ENCODE measurements at places on chromosomes 16 and 17.

- no peak for DNase-seq
Measured at GRCh38 chr17:57918017-57918895, 37.0 kb downstream of the CUEDC1 start.

- DNase-seq = peak; percentile 97
Measured at GRCh38 chr16:75566040-75566757, at the start of gene GABARAPL2. TSS of gene GABARAPL2 (plus strand) at chr16:75566379. CDS start at chr16:75566487, 108 bp downstream.

- DNase-seq = no peak
Measured at GRCh38 chr16:4661661-4662060, 31.7 kb upstream of the NUDT16L1 start.

DNA sequence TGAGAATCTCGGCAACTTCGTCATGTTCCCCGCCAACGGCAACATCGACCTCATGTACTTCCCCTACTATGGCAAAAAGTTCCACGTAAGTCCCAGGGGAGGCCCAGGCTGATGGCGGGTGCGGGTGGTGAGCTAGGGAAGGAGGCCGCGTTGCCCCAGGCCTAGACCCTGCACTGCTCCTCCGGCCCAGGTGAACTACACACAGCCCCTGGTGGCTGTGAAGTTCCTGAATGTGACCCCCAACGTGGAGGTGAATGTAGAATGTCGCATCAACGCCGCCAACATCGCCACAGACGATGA, 4.8 kb downstream of the ATP1B2 start:
- DNase-seq = no peak

GRCh38 chr16:85774811-85775210, 23.9 kb upstream of the C16orf74 start:
- no peak for DNase-seq

- DNase-seq = no peak
Measured at GRCh38 chr17:46167826-46168569, 25.2 kb downstream of the KANSL1 start.

DNA sequence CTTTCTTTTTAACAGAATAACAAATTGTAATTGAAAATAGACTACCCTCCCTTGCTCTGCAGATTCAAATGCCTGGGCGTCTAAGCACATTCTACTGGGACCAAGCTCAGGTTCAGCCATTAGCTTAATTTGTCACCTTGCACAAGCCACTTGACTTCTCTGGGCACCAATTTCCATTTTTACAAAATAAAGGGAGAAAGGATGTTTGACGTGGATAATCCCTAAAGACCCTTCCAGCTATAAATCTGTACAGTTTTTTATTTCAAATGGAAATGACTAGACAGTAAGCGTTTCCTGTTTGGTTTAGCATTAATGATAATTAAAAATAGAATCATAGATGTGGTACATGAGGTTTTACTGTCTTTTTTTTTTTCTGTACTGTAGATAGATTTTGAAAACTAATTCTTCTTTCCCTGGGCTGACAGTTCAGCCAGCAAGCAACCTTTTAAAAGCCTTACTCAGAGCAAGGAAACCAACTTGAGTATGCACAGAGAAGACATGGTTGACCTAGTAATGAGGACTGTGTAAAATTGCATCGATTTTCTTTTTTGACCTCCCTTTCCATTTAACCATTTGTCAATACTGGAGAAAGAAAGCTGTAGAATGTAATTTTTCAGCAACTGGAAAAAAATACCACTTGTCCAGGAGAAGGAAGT, 1329.5 kb upstream of the CDH8 start:
- DNase-seq = no peak

- DNase-seq = no peak
Measured at GRCh38 chr16:31710134-31710533, 163.5 kb upstream of the ZNF267 start.

DNA sequence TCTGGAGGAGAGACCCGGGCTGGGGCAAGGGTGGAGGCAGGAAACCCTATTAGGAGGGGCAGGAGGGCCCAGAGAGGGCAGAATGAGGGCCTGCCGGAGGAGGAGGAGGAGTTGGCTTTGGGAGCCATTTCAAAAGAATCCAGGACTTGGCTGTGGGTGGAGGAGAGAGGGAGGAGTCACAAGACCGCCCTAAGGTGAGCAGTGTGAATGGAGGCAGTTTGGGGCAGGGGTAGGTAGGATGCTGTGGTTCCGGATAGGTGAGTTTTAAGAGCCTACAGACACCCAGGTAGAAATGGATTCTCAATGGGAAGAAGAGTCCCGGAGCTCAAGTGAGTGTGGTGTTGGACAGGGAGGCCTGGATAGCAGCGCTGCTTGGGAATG, 80.3 kb downstream of the ARHGAP23 start:
- DNase-seq = no peak

DNA sequence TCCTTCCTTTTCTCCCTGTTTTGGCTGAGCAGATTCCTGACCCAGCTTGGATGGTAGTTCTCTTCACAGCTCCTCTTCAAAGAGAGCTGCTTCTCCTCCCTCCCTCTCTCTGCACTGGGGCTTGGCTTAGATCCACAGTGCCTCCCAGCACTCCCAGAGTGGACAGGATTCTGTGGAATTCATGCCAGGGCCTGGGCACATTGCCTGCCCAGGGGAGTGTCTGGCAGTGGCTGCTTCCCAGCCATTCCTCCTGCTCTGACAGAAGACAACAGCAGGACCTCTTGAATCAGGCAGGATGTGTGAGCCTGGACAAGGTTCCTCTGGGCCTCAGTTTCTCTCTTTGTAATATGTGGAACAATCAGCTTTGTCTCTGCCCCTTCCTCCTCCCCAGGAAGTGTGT, 4.5 kb upstream of the MMP28 start:
- DNase-seq = peak; percentile 42

GRCh38 chr17:66698270-66698669, 136.6 kb upstream of the CACNG5 start:
- DNase-seq = no peak

DNA sequence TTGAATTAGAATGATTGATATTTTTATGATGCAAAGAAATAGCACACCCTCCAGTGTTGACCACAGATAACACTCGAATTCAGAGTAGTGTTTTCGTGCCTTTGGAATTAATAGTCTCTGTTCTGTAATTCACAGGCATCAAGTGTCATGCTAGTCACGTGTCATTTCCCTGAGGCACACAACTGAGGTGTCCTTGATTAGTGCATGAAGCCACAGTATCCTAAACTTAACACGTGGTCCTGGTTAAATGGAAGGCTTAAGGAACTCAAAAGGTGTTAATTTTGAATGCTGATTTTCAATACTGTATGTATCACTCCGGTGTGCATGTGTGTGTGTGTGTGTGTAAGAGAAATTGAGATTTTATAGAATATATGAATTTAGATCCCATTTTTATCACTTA, 625.6 kb downstream of the TMEM114 start:
- DNase-seq = no peak

DNA sequence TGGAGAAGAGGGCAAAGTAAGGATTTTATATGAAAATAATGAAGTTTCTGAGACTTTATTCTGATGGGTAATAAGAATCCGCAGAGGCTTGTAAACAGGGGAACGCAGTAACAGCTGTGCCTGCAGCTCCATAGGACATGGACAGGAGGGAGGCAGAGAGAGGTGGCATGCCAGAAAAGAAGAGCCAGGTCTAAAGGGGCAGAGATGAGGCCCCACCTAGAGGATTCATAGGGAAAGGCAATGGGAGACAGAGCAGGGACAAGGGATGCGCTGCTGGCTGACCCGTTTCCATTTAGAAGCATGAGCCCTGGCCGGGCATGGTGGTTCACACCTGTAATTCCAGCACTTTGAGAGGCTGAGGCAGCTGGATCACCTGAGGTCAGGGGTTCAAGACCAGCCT, 340.3 kb upstream of the CDH5 start:
- no peak for DNase-seq

GRCh38 chr16:58306327-58306726, 11.5 kb upstream of the PRSS54 start:
- peak; percentile 72 for DNase-seq

DNA sequence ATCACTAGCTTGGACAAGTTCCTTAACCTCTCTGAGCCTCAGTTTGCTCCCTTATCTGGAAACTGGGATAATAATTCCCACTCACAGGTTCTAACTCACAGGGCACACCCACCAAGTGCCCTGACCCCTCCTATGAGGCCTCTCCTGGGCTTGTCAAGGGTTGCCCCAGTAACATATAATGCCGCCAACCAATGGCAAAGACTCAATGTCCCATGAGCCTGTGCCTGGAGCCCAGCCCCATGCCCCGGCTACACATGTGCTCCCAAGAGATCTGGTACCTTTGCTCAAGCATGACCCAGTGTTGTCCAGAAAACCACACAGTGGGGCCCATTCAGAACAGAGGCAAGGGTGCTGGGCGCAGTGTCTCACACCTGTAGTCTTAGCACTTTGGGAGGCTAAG, 8.5 kb upstream of the FBXL19 start:
- no peak for DNase-seq

- DNase-seq = peak; percentile 78
Measured at GRCh38 chr17:29292071-29292991, 1.6 kb downstream of the NUFIP2 start.

GRCh38 chr17:2897605-2898004, 101.4 kb downstream of the RAP1GAP2 start:
- no peak for DNase-seq

GRCh38 chr17:31588034-31588433, 196.6 kb downstream of the RAB11FIP4 start:
- no peak for DNase-seq

- peak; percentile 69 for DNase-seq
Measured at GRCh38 chr17:73644145-73645049, at the start of gene SDK2. TSS of gene SDK2 (minus strand) at chr17:73644445. CDS start at chr17:73644088, 357 bp downstream.

DNA sequence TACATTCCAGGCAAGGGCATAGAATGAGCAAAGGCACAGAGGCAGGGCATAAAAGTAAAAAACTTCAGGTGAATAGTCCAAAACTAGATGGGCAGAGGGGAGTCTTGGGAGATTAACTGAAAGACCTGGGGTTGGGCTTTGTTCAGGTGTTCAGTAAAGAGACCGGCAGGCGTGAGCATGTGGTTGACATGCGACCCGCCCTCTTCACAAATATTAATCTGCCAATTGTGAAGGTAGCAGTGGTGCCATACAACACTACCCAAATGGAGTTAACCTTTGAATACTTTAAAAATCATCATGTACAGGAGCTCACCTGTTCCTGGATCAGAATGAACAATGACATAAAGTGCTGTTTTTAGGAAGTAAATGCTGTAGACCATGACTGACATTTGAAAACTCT, 225.5 kb downstream of the LGALS9B start:
- DNase-seq = no peak

- peak; percentile 76 for DNase-seq
Measured at GRCh38 chr16:68236137-68236825, 354 bp upstream of the ESRP2 start.

- no peak for DNase-seq
Measured at GRCh38 chr17:75906143-75906884, 1.6 kb upstream of the MRPL38 start.

DNA sequence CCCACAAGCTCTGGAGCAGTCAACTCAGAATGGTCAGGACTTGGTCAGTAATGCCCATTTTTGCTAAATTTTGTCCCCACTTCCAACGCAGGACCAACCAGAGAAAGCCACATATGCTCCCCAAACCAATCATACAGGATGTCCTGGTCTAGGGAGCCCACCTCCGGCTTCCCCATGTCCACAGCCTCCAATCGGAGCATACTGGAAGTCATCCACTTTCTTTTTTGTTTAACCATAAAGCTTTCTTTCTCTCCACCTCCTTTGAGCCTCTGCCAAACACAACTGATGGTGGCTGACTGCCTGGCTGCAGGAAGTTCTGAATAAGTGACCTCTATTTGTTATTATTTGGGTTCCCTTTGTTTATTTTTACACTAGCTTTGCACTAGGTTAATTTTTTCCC, 549.1 kb downstream of the WWOX start:
- no peak for DNase-seq

DNA sequence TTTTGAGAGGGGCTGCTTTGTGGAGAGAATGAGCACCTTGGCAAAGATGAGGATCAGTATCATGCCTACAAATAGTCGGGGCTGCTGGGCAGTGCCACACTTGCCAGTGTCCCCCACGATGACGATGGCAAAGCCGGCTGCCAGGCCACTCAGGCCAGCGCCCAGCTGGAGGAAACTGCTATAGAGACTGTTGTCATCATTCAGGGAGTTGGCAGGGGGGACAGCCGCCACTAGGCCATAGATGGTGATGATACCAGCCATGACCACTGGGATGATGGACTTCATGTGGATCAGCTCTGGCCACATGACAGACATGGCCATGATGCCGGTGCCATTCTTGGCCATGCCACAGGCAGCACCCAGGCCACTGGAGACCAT, 23.8 kb downstream of the MINK1 start:
- no peak for DNase-seq

Measured in activated CD8-positive, alpha-beta memory T cell treated with anti-CD3 and anti-CD28 coated beads for 24 hours (primary cell).